ENCODE measurements at places on chromosomes 7 and 10. TPM values are rescaled to one million over a fixed set of nuclear protein-coding genes. Genes with fewer than 3 reads are reported as not detected.

Gene LANCL2
- total RNA-seq: 18.6 TPM

Gene ZNF518A
- total RNA-seq: 5.7 TPM

Gene PRLHR
- not detected for total RNA-seq

Gene PROSER2
- 4.7 TPM for total RNA-seq

Gene ZNF365
- 0.84 TPM for total RNA-seq

Gene FKBP6
- total RNA-seq: not detected

Gene TRIL
- 0.84 TPM for total RNA-seq

Gene TFR2
- 0.17 TPM for total RNA-seq

Gene PTF1A
- total RNA-seq: not detected

Gene C10orf53
- total RNA-seq: not detected

Gene SEMA3E
- total RNA-seq: 0.45 TPM

Gene CCDC201
- total RNA-seq: not detected

Gene SLC13A1
- total RNA-seq: not detected

Measured in bronchus fibroblast of lung (primary cell).